ENCODE measurements at places on chromosomes 12 and 14. TPM values are rescaled to one million over a fixed set of nuclear protein-coding genes. Genes with fewer than 3 reads are reported as not detected.

IRAK3 gene
- total RNA-seq = 0.34 TPM

CKB gene
- 4.5 TPM for total RNA-seq

NTF3 gene
- total RNA-seq = not detected

OSGEP gene
- 48.0 TPM for total RNA-seq

INHBE gene
- total RNA-seq = not detected

RPAP3 gene
- 38.6 TPM for total RNA-seq

PIK3C2G gene
- total RNA-seq = not detected
